ENCODE measurements at places on chromosomes 11 and 22.

- DNase-seq = no peak
Observed at GRCh38 chr22:20573833-20574615, 66.6 kb downstream of the MED15 start.

- DNase-seq = no peak
Observed at GRCh38 chr11:47317064-47317828, 35.3 kb downstream of the MYBPC3 start.

DNA sequence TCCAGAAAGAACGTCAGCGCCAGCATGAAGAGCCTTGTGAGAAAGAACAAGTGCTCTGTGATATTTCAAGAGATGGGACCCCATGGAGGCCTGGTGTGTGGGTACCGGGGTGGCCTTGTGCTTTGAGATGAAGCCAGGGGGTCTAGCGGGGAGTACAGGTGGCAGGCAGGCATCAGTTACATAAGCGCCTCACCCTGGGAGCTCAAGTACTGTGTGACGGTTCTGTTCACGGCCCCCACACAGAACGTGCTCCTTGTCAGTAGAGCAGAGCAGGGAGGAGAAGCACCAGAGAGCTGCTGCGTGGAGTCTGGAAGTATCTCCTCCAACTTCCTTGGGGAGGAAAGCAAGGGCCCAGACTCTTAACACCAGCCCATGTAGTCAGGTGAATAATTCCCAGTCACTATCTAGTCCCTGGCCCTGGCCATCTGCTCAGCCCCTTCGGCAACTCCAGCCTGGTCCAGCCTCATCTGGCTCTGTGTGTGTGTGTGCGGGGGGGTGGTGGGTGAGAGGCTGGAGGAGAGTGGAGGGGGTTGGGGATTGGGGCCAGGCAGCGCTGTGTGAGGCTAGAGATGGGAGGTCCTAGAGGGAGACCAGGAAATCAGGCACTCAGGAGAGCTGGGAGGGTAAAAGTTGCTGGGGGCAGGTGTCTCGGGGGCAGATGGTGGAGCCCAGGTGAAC, 32.4 kb downstream of the MCM5 start:
- DNase-seq = no peak

DNA sequence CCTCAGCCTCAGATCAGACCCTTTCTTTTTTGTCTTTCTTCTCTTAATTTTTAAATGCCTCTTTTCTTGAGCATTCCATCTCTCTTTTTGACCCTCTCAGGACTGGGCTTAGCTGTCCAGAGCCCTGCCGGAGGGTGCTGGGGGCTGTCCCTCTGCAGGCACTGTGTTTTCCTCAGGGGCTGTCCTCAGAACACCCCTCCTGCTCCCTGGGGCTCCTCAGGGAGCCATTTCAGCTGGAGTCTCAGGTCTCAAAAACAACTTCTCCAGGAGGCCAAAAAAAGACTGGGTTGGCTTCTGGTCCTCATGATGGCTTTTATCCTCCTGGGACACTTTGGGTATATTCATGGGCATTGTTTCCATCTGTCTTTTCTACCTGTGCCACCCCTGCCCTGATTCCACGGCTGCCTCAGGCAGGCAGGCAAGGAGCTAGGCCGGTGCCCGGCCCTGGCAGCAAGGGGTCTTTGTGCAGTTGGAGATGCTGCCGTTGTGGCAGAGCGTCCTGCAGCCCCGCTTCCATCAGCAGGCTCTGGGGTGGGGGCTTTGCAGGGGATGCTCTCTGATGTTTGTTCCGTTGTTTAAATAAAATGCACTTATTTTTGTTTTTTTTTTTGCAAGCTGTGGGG, 85.1 kb downstream of the CEP164 start:
- DNase-seq = no peak

GRCh38 chr11:25775603-25776002, 556.3 kb upstream of the ANO3 start:
- no peak for DNase-seq

DNA sequence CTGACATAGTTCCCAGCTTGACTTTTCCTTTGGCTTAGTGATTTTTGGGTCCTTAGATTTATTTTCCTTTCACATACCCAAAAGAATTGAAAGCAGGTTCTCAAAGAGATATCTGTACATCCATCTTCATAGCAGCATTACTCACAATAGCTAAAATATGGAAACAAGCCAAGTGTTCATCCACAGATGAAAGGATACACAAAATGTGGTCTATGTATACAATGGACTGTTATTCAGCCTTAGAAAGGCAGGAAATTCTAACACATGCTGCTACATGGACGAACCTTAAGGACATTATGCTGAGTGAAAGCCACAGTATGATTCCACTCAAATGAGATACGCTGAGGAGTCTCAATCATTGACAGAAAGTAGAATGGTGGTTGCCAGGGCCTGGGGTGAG, 171.8 kb downstream of the IGLL1 start:
- no peak for DNase-seq

DNA sequence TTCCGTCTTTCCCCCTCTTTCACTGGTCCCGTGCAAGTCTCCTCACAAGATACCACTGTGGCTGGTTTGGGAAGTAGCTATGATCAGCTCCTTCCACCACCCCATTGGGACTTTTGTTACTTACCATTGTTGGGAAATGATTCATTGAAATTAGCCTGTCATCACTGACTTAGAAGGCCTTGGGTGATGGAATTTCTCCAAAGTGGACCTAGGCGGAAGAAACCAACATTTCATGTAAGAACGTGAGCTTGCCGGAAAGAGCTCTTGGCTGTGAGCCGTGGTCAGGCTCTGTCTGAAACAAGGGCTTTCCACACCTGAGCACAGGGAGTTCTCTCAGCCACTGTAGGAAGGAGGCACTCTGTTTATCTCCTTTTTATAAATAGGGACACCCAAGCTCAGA, 23.5 kb upstream of the CRYBB3 start:
- no peak for DNase-seq

DNA sequence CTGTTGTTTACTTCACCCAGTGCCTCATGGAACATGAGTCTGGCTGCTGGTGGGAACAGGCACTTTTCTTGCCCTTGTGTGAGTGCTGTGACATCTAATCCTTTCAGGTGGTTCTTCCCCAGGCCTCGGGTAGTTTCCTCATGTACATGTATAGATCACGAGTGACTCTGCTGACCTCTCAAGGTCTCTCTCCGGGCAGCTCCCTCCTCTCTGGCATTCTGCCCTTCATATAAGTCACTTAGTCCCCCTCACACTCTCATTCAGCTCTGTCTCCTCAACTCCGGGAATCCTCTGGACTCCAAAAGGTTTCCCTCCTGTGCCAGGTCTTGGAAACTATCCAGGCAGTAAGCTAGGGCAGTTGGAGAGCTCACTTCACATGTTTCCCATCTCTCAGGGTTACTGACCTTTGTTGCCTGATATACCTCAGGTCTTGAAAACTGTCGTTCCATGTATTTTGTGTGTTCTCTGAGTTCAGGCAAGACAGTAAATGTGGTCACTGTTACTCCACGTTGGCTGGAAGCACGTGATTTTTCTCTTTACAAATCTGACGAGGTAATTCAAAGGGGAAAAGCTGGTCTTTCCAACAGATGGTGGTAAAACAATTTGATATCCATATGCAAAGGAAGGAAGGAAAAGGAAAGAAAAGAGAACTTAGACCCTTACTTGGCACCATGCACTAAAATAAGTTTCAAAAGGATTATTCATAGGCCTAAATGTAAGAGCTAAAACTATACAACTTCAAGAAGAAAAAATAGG, 40.5 kb upstream of the PITPNB start:
- no peak for DNase-seq

- no peak for DNase-seq
Observed at GRCh38 chr22:34877506-34877905, 188.5 kb upstream of the ISX start.

DNA sequence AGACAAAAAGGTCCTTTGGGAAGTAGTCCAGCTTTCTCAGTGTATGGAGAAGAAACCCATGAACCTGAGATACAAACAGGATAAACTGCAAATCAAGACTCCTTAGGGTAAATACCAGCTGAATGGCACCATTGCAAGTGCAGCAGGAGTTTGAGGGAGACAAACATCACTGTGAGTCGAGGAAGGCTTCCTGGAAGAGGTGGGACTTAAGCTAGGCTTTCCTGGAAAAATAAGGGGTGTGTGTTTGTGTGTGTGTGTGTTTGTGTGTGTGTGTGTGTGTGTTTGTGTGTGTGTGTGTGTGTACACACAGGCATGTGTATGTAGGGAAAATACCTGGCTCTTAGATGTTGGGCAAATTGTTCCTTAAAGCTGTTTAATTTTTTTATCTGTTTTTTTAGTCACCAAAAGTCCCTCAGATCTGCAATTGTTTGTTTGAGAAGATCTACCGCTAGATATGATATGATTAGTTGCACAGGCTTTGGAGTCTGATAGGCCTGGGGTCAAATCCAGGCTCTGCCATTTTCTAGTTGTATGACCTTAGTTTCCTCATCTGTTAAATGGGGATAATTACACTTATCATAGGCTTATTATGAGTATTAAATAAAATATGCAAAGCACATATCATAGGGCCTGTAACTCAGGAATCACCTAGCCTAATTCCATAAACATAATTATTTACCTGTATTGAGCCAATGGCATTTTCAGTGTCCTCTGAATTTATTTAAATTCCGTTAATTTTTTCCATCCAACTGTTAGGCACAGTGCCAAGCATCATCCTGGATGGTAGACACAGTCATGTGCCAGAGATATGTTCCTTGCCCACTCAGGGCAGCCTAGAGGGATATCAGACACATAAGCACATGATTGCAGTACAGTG, 85.6 kb upstream of the EED start:
- no peak for DNase-seq

DNA sequence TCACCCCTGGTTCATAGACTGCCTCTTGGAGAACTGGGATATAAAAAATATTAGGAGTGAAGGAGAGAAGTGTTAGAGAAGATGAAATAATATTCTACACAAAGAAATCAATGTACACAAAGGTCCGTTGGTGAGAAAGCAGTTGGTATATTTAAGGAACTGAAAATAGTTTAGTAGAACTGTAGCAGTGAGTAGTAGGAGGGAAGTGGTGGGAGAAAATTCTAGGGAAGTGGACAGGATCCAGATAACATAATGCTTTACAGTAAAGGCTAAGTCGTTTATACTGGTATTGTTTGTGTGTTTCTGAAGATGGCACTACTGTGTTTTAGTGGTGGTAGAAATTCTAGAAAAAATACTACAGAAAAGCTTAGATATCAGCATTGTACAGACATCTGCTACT, 120.8 kb upstream of the CHORDC1 start:
- DNase-seq = no peak

DNA sequence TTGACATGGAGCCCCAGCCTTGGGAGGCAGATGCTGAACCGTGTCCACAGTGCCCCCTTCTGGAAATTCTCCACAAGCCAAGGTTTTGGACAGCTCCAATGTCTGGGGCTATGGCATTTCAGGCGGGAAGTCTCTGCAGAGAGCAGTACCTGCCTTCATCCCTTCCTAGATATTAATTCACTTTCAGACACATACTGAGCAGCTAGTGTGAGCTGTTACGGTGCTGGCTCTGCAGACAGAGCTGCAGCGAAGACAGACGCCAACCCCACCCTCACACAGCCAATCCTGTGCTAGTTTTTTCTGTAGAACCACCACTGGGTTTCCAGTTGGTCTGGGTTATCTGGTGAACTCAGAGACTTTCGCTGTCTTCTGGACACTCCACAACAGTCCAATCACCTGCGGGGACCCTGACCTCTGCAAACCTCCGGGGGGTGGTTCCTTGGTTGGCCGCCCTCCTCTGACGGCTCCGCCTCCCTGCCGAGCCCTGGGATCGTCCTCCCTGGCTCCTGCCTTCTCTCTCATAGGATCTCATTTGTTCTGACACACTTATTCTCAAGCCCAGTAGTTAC, 9.1 kb downstream of the LMF2 start:
- DNase-seq = no peak

- DNase-seq = no peak
Observed at GRCh38 chr22:45154383-45154782, 9.3 kb upstream of the NUP50 start.

DNA sequence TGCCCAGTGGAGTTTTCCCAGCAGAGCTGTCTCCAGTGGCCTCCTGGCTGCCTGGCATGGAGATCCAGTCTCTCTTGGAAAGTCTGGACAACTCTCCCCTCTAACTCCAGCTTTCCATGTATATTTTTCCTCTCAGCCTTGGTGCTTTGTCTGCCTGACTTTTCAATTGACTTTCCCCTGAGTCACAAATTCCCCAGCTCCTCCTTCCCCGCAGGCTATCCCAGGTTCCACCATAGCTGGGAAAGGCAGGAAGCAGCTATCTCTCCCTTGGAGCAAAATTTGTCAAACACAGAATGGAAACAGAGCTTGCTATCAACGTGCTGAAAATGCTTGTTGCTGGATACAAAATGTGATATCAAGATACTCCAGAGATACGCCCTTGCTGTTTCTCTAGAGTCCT, 384.8 kb downstream of the TMEM135 start:
- DNase-seq = no peak

- no peak for DNase-seq
Observed at GRCh38 chr11:5288108-5288905, 13.4 kb downstream of the OR51B4 start.

GRCh38 chr22:47586038-47586437, 823.6 kb downstream of the TBC1D22A start:
- DNase-seq = no peak

GRCh38 chr22:41857155-41857859, 24.4 kb downstream of the SREBF2 start:
- peak; percentile 76 for DNase-seq

- no peak for DNase-seq
Observed at GRCh38 chr11:30753504-30753903, 167.4 kb upstream of the MPPED2 start.

DNA sequence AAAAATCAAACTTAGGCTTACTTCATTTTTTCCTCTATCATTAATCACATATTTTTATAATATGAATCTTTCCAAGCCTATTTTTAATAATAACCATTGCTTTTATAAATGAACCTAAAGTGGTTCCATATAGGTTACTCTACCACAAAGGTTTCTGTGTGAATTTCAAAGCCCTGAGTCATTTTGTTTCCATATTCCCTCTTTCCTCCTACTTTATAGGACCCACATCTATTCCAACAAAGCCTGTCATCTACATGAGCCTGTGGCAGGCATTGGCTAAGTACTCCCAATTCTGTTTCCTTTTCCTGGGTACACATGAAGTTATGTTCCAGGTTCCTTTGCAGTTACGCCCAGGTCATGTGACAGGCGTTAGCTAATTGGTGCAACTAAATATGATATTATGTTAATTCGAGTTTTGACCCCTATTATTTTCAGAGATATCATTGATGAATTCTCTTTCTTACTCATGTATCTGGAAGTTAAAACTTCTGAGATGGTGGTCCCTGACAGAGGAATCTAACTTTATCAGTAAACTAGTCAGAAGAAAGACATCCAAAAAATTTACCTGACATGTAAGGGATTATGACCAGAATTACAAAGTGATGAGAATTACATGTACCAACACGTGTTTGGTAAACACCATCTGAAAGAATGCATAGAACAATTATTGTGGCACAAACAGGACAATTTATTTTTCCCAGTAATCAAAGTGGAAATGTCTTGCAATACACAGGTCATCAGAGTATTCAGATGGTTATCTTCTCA, 1264.0 kb upstream of the CNTN5 start:
- DNase-seq = no peak

- no peak for DNase-seq
Observed at GRCh38 chr11:35355102-35355749, 64.1 kb downstream of the SLC1A2 start.

GRCh38 chr22:31561238-31561887, 65.0 kb downstream of the SFI1 start:
- peak; percentile 64 for DNase-seq

GRCh38 chr11:76677458-76677765, 6.9 kb upstream of the LRRC32 start:
- no peak for DNase-seq

GRCh38 chr11:134373591-134374052, 38.4 kb downstream of the B3GAT1 start:
- DNase-seq = no peak

- no peak for DNase-seq
Observed at GRCh38 chr11:130510407-130511006, 62.1 kb downstream of the ADAMTS15 start.

Measured in hindlimb muscle (tissue), 1 donor.